ENCODE measurements at places on chromosomes 5 and 9.

- DNase-seq = no peak
Measured at GRCh38 chr5:56148453-56148971, 84.6 kb downstream of the ANKRD55 start.

DNA sequence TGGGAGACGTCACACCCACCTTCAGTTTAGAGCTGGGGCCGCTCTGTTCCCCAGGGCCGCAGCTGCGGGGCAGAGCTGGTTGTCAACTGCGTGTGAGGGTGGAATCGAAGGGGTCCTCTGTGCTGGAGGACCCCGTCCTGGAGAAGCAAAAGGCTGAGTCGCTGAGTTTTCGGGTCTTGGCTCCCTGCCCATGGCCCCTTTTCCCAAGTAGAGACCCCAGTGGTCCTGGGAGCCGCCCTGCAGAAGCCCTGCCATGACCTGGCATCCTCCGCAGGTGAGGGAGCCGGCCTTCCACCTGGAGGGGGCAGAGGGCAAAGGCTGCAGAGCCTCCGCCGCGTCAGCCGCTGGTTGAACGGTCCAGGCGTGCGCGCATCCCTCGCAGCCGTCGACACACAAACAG, 90.4 kb upstream of the COL5A1 start:
- DNase-seq = no peak

DNA sequence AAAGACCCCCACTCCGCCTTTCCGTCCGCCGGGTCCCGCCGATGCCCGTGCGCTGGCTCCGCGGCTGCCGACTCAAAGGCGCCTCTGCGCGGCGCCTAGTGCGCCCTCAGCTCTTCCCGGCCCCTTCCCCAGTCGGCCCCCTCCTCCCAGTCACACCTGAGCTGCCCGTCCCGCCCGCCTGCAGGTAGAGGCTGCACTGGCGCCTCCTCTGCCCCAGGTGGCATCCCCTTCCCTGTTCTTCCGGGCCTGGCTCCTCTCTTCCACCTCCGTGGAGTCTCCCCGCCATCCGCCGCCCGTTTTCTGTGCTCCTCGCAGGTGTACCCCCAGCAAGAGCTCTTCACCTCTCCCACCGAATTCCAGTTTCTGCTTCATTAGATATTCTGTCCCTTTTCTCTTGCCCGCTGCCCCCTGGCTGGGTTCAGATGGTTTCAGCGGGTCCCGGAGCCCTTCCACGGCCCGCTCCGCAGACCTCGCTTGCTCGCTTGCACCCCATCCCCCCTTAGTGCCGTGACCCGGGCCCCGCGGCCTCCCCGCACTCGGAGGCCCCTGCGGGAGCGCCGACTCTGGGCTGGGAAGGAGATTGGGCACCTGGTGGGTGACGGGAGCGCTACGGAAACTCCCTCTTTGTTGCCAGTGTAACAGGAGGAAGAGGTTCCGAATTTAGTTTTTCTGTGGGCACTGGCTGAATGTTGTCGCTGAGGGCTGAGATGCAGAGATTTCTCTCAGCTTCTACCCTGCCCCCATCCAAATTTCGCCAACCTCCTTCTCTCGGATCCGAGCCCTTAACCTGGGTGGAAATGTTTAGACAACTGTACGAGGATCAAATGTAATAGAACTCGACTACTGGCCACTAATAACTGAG, 809 bp downstream of the SLC44A1 start:
- no peak for DNase-seq

GRCh38 chr9:128972956-128973355, 25.5 kb downstream of the NUP188 start:
- no peak for DNase-seq

DNA sequence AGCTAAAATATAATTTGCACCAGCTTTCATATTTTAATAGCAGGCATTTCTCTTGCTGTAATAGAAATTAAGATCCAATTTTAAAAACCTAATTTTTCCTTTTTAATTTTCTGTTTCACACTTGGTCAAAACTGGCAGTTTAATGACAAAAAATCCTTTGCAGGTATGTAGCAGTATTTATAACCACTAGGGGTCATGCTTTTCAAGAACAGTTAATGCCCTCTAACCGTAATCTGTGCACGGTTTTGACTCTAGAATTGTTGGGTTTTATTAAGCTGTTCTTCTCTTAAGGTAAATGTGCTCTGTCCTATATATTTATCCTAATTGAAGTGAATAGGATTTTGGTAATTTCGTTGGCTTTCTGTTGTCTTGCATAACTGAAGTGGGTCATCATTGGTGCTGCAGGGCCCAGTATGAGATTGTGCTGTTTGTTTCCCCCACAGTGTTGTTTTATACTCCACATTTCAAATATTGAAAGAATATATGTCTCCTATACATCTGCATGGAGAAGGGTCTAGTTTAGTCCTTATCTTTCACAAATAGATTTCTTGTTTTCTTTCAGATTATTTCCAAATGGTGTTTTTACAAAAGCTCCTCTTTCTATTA, 107.4 kb downstream of the SCAMP1 start:
- DNase-seq = peak; percentile 32

DNA sequence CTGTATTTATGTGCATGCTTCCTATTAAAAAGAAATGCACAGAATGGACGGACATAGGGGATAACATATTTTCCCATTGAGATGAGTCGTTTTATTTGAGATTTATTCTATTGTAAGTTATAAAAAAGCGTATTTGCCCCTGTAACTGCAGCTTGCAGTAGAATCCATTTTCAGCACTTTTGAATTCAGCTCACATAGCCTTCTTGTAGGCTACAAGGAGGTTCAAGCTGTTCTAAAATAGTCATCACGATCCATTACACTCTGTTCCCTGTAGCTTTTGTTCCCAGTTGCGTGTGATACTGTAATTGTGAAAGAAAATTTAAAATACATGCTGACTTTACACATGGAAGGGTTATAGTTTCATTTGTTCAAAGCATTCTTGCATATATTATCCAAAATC, 40.9 kb upstream of the POC5 start:
- DNase-seq = no peak

GRCh38 chr9:120475341-120475740, 104.6 kb downstream of the CDK5RAP2 start:
- no peak for DNase-seq

- no peak for DNase-seq
Measured at GRCh38 chr5:64229163-64229774, 63.6 kb downstream of the RNF180 start.

GRCh38 chr5:72172786-72173185, 65.5 kb downstream of the MAP1B start:
- DNase-seq = no peak

DNA sequence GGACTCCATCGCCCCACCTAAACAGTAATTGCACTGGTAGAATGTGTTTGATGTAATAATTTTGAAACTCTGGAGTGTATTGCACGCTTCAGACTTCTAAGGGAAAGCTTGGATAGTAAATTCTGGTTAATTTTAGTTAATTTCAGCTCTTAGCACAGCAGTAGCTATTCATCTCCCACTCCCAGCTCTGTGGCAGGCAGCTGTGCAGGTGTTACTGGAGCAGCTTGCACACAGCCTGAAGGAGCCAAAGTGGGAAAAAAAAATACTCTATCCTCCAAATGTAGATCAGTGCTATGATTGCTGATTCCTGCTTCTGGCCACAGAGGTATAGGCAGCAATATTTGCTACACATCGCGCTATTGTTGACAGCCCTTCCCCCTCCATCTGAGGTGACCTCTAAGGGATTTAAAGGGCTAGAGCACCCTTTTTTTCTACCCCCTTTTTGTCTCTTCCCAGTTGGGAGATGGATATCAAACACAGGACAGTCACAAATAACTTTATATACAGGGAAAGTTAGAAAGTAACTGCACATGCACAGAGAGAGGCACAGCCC, 97.4 kb downstream of the KCTD16 start:
- DNase-seq = no peak

- no peak for DNase-seq
Measured at GRCh38 chr9:102587281-102587680, 407.9 kb upstream of the CYLC2 start.

DNA sequence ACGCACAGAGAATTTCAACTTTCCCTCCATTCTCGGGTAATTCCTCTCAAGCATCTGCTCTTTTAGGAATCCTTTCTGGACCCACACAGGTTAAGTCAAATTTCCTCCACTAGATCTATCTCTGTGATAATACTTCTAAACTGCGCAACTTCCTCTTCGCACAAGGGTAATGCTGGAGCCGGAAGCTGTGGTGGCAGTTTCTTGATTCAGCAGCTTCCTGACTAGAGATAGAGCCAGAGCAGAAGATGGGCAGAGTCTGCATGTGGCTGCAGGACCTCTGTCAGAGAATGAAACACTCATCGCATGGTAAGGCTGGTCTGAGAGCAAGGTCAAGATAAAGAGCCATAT, 11.1 kb upstream of the CDC42SE2 start:
- DNase-seq = peak; percentile 96

GRCh38 chr5:169185626-169186025, 115.3 kb downstream of the SLIT3 start:
- DNase-seq = no peak

DNA sequence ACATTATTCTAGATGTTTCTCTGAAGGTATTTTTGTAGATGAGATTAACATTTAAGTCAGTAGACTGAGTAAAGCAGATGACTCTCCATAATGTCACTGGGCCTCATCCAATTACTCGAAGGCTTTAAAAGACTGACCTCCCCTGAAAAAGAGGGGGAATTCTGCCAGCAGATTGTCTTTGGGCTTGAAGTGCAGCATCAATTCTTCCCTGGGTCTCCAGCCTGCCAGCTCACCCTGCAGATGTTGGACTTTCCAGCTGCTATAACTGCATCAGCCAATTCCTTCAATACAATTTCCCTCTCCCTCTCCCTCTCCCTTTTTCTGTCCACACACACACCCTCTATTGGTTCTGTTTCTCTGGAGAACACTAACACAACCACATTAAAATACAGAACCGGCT, 472.8 kb downstream of the SPOCK1 start:
- no peak for DNase-seq

DNA sequence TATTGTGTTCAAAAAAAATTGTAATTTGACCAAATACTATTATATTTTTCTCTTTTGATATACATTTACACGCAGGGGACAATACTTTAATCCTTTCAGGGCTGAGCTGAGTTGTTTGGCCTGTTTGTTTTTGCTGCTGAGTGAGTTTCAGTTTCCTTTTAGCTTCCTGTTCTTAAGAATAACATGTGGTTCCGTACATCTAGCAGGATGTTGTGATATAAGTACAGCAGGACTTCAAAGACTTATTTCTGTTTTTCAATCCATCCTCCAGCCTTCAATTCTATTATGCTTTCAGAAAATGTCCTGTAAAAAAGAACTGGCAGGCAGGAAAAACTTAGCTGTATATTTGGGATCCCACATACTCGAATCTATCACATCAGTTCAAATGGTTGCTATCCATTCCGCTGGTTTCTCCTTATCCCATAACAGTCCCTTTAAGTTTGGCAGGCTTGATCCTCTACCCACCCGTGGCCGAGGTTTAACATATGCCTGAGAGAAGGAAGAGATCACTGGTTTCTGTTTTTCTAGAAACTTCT, 1037.3 kb upstream of the ACO1 start:
- DNase-seq = no peak

GRCh38 chr9:135792268-135793128, 90.5 kb downstream of the KCNT1 start:
- no peak for DNase-seq

- DNase-seq = no peak
Measured at GRCh38 chr5:93145767-93146166, 435.3 kb downstream of the NR2F1-AS1 start.

- DNase-seq = no peak
Measured at GRCh38 chr5:165504674-165505073, 1999.3 kb downstream of the MAT2B start.

DNA sequence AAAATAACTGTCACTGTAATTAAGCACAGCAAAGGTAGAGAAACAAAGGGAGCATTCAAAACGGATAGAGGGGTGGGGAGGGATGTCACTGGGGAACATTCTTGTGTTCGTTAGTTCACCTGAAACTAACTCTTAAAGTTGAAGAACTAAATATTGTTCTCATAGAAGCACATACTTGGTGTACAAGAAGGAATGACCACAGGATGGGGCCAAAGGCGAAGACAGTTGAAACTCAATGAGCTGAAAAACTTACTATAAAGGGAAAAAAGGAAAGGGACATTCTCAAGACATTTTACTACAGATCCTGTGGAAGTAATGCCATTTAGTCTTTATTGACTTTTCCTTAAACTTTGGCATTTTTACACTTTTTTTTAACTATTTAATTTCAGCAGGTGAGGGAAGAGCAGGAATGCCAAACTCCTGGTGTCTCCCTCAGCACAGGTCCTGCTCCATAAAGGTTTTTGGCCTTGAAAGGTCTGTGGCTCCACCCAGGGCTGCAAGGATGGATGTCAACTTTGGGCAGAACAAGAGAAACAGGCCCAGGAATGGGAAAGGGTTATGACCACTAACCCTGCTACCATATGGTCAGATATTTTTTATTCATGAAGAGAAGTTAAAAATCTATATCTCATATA, 197.6 kb upstream of the RASA1 start:
- no peak for DNase-seq

DNA sequence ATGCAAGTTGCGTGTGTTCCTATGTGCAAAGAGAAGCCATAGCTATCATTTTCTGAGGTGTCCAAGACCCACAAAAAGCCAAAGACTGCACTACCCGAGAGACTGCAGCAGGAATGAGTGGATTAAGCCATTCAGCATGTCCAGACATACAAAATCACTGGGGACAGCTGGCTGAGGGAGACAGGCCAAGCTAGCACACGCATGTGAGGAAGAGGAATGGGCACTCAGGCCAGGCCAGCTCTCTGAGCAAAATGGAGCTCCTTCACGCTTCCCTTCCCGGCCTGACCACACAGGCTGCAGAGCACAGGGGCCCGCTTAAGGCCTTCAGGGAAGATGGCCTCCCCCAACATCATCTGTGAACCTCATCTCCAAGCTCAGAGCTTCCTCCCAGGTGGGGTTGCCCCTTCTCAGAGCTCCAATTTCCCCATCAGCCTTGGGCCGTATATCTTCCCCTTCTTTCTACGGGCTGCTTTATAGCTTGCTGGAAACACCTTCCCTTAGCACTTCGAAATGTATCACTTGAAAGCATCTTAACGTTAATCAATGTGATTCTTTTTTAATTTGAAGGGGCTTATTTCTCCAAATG, 8.4 kb downstream of the DCANP1 start:
- DNase-seq = no peak

DNA sequence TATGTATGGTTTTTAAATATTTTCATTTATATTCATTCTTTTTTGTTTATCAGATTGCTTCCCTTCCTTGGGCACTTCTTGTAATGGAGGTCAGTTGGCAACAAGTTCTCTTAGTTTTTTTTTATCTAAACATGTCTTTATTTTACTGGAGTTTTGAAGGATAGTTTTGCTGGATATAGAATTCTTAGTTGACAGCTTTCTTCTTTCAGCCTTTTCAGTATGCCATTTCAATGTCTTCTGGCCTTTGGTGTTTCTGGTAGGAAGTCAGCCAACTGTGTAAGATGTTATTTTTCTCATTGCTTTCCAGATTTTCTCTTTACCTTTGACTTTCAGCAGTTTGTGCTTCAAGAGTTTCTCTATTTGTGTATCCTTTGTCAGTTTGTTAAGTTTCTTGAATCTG, 14.2 kb downstream of the SLC12A2 start:
- no peak for DNase-seq

- DNase-seq = no peak
Measured at GRCh38 chr5:126301056-126301455, 122.2 kb upstream of the GRAMD2B start.
